ENCODE measurements at places on chromosomes 5 and 9. TPM values are rescaled to one million over a fixed set of nuclear protein-coding genes. Genes with fewer than 3 reads are reported as not detected.

Gene ISL1
- total RNA-seq: not detected

Gene ZNG1A
- total RNA-seq: 34.4 TPM

Gene ANKRD18A
- total RNA-seq: not detected

Gene C5orf52
- not detected for total RNA-seq

DNA sequence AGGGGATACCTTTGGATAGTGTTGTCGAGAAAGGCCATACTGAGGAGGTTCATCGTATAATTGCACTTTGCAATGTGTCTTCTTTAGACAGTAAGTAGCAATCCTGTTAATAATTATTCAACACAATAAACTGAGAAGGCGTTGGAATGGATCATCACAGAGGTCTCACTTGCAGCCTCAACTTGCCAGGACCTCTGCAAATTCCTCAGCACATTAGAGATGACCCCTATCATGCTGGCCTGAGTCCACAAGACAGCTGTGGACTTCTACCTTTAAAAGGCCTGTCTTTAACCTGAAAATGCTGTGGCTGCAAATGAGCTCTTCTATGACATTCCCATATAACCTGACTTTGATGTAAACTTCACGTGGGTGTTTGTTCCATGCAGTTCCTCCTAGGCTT lies 14.1 kb downstream of the SH3TC2 start:
- no peak for DNase-seq

DNA sequence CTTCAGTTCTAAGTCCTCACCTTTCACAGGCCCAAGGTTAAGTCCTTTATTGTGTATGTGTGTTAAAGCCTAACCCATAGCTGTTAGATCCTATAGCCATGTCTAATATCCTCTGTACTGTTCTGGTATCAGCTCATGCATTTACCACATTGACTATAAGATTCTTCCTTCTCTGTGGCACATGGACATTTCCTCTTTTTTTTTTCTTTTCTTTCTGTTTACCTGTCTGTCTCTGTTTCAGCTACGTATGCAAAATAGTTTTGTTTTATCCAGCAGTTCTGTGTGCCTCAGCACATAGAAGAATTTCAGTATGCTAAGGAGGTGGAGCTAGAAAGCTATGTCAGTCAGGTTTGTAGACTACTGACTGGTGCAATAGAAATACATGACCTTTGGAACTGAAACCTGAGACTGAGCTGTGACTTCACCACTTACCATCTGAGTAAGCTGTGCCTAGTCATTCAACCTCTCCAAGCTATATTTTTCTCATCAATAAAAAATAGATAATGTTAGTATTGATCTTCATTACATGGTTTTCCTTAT lies 155.6 kb upstream of the VLDLR start:
- DNase-seq: no peak

GRCh38 chr9:94173632-94174031 lies 85.5 kb upstream of the ZNF169 start:
- no peak for DNase-seq

DNA sequence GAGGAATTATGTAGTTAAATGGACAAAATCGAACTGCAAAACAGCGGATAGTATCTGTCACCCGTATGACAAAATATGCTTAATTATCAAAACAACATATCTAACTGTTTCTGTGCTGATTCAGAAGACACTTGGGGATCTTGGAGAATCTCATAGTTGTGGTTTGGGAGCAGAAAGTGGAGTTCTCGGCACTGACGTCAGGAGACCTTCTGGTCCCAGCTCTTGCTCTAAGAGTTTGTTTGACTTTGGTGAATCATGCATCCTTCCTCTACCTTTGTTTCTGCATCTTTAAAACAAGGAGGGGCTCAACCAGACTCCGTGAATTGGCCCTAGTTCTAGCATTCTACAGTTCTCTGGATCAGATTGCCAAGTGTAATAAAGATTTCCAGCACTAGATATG lies 37.0 kb upstream of the TAF1L start:
- peak; percentile 45 for DNase-seq

GRCh38 chr5:9977070-9977469 lies 272.6 kb downstream of the ATPSCKMT start:
- DNase-seq: no peak

DNA sequence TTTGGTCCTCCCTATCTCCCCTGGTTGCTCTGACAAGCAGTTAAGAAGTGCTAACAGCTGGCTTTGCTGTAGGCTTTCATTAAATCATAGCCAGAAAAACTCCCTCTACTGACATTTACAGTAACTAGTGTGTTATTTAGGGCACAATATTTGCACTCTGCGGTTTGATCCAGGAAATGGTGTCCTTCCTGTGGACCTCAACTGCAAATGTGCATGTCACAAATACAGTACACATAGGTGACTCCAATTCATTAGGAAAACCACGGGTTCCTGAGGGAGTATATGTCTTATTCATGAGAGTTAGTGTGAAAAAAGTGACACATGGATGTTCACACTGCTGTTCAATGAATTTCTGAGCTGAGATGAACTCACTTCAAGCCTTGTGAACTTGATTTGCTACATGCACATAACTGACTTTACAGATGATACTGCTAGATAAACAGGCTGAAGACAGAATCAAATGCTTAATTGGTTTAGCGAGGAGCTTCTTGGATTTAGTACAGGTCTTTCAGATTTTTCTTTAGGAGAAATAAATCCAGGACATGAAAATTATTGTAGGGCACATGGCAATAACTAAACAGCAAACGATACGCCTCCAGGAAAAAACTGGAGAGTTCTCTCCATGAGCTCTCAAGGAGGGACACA lies 281.5 kb downstream of the EFNA5 start:
- peak; percentile 63 for DNase-seq

DNA sequence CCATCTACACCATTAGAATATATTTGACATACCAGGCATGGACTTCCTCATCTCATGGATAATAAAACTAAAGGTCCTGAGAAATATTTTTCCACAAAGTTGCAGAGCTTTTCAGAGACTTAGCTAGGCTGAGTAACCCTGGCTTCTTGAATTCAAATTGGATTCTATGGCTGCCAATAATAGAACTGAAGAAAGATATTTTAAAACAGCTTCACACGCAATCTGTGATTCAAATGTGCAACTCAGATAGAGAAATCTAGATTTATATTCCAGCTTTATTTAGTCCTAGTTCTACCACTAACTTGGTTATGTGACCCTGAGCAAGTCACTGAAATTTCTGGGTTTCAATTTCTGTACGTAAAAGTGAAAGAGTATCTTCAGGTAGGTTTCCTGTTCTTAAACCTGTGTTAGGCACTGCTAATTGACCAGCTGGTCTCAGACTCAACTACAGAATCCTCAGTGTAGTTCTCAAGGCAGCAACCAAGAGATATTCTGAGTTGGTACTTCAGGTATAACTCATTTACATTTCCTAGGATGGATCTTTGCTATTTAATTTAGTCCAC lies 235.3 kb downstream of the GABRB2 start:
- no peak for DNase-seq

GRCh38 chr5:74275171-74275992 lies 365.1 kb downstream of the ENC1 start:
- peak; percentile 90 for DNase-seq

DNA sequence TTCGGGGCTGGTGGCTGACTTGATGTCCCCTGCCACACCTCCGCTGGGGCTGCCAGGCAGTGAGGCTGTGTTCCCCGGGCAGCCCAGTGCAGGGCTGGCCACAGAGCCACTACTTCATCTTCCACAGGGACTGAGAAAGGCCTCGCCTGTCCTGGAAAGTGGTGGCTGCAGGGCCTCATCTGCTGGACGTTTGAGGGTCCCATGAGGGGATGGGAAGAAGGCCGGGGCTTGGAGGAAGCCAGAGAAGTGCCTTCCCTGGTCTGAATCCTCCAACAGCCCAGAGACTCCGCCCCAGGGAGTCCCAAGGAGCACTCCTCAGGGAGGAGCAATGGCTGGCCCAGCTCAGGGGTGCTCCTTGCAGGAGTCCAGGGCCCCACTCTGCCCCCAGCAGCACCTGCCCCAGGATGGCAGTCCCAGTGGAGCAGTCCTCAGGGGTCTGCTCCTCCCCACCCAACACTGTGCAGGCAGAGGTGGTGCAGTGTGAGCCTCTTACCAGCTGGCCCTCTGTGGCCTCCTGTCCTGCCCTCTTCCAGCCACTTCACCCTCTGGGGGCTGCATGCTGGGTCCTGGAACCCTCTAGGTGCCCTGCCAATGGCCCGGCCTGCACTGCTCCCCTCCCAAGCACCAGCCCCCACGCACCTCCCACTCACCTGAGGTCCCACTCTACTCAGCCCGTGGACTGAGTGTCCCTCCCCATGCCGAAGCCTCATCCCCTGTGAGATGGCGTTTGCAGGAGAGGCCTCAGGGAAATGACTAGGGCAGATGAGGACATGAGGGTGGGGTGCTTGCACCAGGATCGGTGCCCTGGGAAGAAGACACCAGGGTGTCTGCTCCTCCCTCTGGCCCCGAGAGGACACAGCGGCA lies 47.3 kb upstream of the COL5A1 start:
- no peak for DNase-seq

- no peak for DNase-seq
These were observed 71.2 kb downstream of the C9orf50 start for GRCh38 chr9:129549684-129550083.

DNA sequence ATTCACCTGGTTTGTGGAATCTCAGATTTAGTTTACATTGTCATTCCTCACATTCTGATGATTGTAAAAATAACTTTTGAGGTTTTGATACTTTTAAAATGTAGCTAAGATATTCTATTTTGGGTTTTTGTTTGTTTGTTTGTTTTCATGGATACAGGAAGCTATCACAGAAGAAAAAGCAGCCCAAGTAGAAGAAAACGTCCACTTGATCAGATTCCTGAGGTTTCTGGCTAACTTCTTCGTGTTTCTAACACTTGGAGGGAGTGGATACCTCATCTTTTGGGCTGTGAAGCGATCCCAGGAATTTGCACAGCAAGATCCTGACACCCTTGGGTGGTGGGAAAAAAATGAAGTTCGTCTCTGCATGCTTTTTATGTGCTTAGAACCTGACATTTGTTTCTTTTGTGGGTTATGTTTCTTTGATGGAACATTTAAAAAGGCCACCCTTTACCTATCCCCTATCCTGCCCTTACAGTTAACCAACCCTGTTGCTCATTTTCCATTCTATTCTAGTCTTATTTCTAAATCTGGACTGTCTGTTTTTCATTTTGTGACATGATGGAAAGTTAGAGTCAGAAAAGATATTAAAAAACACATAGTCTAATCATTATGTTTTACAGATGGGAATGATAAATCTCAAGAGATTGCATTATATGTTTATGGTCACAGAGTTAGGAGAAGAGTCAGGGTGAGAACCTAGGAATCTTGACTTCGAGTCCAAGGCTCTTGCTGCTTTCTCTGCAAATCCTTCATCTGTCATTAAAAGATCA lies 163.7 kb downstream of the ALDH1A1 start:
- DNase-seq: no peak

- DNase-seq: no peak
These were observed 276.2 kb upstream of the POU5F2 start for GRCh38 chr5:94017579-94017978.

DNA sequence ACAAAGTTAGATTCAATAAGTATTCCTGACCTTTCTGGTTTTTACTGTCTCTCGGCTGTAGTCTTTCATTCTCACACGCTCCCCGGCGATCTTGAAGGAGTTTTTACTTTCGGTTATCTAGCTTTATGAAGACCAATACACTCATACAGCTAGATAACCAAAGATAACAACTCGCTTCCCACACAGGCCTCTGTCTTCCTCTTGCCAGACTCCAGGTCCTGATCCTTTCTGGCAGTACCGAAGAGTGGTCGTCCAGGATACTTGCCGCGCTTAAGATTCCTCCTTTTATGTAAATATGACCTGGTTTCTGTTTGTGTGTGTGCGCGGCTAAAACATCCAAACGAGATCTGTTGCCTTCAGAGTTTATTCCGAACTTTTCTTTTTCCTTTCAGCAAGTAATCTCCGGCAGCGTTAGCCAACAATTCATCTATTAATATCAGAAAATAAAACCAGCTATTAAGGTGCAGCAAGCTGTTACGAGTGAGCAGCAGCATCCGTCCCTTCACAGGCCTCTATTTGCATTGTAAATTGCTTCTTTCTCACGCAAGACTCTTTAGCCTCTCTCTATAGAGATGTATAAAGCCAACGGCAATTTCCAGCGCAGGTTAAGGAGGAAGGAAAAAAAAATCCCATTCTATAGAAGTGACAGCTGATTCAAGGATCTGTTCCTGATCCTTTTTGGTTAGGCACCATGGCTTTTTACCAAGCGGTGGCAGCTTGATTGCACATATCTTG lies 216.1 kb downstream of the MEF2C start:
- no peak for DNase-seq

- DNase-seq: no peak
These were observed 50.9 kb downstream of the RMI1 start for GRCh38 chr9:84031534-84031933.

DNA sequence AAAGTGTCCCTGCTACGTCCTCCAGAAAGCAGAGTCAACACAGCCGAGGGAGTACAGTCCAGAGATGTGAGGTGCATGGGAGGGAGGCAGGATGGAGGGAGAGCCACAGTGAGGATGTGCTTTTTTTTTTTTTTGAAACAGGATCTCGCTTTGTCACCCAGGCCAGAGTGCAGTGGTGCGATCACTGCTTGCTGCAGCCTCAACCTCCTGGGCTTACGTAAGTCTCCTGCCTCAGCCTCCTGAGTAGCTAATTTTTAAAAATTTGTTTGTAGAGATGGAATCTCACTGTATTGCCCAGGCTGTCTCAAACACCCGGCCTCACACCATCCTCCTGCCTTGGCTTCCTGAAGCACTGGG lies 33.2 kb upstream of the ALDH1B1 start:
- no peak for DNase-seq

GRCh38 chr5:142014911-142015584 lies 2.2 kb upstream of the GNPDA1 start:
- DNase-seq: peak; percentile 64

Data from SJSA1 (cell line).